ENCODE measurements at places on chromosomes 12 and 14. TPM values are rescaled to one million over a fixed set of nuclear protein-coding genes. Genes with fewer than 3 reads are reported as not detected.

DNA sequence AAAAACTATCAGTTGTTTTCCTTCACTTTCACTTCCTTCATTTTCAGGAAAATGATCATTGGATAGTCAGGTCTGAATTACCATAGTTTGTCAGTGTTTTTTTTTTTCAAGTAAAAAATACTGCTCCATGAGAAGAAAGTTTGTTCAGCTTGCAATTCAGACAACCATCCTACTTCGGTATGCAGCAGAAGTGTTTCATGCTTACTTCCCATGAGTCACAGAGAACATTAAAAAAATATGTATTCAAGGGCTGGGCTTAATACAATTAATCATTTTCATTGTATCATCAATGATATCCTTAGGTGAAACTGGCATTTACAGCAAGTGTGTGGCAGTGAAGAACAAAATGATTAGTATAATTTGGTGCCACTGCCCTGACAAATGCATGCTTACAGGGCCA is 21.6 kb downstream of the PYM1 start:
- DNase-seq, result no peak

DNA sequence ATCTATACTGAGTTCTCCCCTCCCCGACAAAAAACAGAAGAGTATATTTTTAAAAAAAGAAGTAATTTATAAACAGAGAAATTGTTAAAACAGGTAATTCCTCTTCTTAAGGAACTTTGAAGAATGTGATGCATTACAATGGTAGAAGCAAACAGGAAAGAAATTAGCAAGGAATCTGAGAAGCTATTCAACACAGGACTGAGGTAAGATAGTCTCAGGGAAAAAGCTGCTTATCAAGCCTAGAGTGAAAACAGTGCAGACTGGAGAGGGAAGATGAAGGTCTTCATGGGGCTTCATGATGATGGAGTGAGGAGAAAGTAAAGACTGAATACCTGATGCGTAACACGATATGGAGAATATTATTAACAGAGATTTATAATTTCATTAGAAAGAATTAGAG is 880.0 kb downstream of the SLC16A7 start:
- DNase-seq, result no peak

Gene MDGA2
- total RNA-seq, result 0.05 TPM

GRCh38 chr14:78196323-78196722 is 26.1 kb downstream of the NRXN3 start:
- DNase-seq, result no peak

- DNase-seq, result no peak
Measured at GRCh38 chr12:94100211-94100627, 48.2 kb upstream of the PLXNC1 start.

DNA sequence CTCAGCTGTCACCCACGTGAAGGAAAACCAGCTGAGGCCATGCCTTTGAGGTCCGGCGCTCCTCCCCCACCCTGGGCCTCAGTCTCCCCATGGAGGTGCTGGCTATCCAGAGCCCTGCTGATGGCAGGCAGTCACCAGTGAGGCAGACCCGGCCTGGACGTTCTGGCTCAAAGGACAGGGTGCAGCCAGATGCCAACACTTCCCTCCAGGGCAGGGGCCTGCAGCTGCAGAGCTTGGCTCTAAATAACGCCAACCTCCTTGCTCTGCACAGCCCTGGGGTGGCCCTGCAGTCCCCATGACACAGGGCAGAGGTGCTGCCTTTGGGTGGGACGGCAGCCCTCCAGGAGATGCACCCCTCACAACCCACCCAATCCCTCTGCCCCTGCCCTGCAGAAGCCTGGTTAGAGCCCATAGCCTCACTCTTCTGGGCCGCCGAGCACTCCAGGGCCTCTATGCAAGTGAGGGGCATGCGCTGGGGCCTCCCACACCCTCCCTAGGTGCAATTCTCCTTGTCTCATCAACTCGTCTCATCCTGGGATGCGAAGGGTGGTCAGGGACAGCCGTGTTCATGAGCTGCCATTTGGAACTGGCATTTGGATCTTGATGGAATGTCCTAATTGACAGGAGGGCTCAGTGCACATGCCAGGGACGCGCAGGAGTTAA is 30.4 kb downstream of the CCDC85C start:
- no peak for DNase-seq

GRCh38 chr12:20120403-20120725 is 248.0 kb upstream of the PDE3A start:
- no peak for DNase-seq

- DNase-seq, result peak; percentile 28
Measured at GRCh38 chr14:100825713-100826331, at the start of gene MEG3. TSS of gene MEG3 (plus strand) at chr14:100826118.

Gene RNASE1
- 490 TPM for total RNA-seq

DNA sequence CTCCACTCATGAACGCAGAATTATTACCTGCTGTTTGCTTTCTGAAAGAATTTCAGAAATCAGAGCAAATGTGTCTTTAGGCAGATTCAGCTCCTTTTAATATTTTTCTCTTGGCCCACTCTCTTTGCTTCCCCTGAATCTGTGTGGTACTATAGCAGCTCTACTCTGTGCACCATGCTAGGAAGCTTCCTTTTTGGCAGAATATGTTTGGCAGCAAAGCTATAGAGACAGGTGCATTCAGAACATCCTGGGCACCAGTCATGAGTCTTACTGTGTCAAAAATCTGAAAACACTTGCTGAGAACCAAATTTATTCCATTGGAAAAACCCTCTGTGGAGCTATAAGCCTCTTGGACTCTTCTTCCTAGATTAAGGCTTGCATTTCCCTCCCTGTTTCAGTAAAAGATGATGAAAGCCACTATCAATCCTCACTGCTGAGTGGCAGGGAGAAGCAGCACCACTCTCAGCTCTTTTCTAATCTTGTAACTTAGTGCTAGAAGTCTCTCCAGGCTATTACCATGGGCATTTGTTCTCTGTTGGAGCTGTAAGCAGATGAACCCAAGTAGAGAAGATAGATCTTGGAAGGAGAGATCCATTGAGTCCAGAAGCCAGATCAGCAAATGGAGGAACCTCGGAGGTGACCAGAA is 18.2 kb downstream of the CIPC start:
- DNase-seq, result no peak

Gene PRH1
- total RNA-seq, result 6.5 TPM

Gene SLC10A1
- total RNA-seq, result not detected

- DNase-seq, result no peak
Measured at GRCh38 chr12:97464385-97465321, 2.0 kb downstream of the RMST start.

DNA sequence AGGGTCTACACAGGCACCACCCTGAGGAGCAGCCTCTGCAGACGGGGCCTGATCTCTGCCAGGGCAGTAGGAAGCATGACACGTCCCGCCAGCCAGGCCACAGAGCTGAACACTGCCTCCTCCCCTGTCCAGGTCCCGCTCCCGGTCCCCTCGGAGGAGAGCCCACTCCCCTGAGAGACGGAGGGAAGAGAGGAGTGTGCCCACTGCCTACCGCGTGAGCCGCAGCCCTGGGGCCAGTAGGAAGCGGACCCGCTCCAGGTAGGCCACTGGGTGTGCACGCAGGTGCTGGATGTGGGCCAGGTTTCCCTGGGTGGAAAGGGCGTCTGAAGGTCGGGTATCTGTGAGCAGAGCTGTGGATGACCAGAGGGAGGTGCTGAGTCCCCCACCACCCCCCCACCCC is 41.9 kb upstream of the MMP17 start:
- no peak for DNase-seq

- DNase-seq, result no peak
Measured at GRCh38 chr14:35818346-35819115, 7.6 kb upstream of the BRMS1L start.

GRCh38 chr12:69519871-69520270 is 49.7 kb downstream of the FRS2 start:
- DNase-seq, result no peak

Gene BRF1
- total RNA-seq, result 18.9 TPM

DNA sequence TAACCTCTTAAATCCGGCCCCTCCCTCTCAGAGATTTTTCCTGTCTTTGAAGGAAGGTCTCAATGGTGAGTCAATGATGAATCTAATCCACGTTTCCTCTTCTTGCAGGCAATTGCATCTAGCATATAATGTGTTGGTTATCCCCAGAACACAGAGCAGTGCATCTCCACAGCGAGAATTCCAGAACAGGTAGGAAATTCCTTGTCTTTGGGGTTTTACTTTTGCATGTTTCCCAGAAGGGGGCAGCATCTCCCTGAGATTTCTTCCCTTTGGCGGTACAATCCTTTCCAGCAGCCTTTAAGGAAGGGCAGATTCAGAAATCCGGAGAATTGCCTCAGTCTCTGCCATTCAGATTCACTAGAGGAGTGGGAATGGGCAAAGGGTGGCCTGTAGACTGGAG is 128.0 kb downstream of the KCNA5 start:
- DNase-seq, result no peak

GRCh38 chr14:53613404-53614253 is 343.0 kb downstream of the BMP4 start:
- DNase-seq, result no peak

Measured in heart right ventricle (tissue), 16 donors.